ENCODE measurements at places on chromosomes 7 and 10.

- no peak for DNase-seq
Measured at GRCh38 chr10:24456322-24456721, 247.4 kb downstream of the KIAA1217 start.

DNA sequence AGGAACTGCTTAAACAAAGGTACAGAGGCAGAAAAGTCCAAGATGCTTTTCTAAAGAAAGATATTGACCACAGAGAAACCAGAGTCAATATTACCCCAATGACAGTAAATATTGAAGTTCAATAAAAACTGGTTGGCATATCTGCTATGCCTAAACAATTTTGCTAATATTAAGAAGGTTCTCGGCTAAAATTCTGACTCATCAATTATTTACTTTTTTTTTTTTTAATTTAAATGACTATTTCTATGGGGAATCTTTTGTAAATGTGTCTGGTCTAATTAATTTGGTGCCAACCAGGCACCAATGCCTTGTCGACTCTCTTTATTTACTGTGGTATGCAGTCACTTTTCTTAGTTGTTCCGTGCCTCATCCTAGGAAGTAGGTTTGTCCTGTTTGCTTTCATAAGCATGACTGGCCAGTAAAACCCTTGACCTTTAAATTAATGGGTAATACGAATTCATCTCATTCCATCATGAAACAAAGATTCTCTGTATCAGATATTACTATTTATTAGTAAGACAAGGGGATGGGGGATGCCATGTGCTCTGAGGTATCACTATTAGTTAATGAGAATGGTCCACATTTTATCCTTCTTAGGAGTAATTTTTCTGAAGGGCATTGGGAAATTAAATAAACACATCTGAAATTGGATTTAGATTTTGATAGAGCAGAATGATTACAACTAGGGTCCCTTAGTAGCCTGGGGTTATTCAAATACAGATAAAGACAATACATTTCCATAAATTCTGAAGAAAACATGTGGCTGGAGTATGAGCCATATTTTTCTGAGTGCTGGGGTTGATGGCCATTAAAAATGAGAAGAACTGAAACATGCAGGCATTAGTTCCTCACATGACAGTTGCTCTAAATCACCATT, 154.4 kb downstream of the VTI1A start:
- no peak for DNase-seq

GRCh38 chr7:28722684-28723083, 235.4 kb downstream of the TRIL start:
- DNase-seq = no peak

DNA sequence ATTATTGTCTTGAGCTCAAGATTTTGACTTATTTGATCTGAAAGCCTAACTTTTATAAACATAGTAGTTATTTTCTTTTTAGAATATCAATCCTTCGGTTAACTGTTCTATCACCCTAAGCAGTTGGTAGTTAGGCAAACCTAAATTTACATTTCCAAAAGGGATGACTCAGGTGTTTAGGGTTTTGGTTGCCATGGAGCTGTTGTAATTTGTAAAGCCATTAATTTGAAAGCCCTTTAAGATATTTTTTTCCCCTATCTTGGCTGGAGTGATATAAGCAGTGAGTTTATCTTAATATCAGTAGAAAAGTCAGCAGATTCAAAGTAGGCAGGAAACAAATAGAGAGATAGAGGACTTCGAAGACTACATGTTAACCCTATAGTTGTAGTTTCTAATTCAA, 1472.6 kb upstream of the CELF2 start:
- DNase-seq = no peak

GRCh38 chr7:41769162-41769561, 66.3 kb upstream of the INHBA start:
- DNase-seq = no peak

GRCh38 chr7:39735903-39736302, 112.5 kb downstream of the RALA start:
- DNase-seq = no peak

GRCh38 chr7:158655507-158655906, 49.1 kb downstream of the NCAPG2 start:
- no peak for DNase-seq
